ENCODE measurements at places on chromosomes 1 and 21.

- no peak for DNase-seq
Measured at GRCh38 chr1:53115403-53116306, 26.8 kb downstream of the SLC1A7 start.

- no peak for DNase-seq
Measured at GRCh38 chr1:72438270-72438669, 155.9 kb upstream of the NEGR1 start.

GRCh38 chr1:179728271-179728670, 14.8 kb upstream of the FAM163A start:
- no peak for DNase-seq

GRCh38 chr1:31685795-31686194, 18.0 kb downstream of the COL16A1 start:
- DNase-seq: no peak

- no peak for DNase-seq
Measured at GRCh38 chr1:37177230-37177864, 143.0 kb upstream of the GRIK3 start.

GRCh38 chr1:68119445-68119844, 69.0 kb upstream of the DIRAS3 start:
- DNase-seq: no peak

- no peak for DNase-seq
Measured at GRCh38 chr1:46174448-46175231, at the start of gene TSPAN1. Gene TSPAN1, plus strand, starts transcription at chr1:46175087. Its CDS starts 6,021 bp downstream, at chr1:46181108.

DNA sequence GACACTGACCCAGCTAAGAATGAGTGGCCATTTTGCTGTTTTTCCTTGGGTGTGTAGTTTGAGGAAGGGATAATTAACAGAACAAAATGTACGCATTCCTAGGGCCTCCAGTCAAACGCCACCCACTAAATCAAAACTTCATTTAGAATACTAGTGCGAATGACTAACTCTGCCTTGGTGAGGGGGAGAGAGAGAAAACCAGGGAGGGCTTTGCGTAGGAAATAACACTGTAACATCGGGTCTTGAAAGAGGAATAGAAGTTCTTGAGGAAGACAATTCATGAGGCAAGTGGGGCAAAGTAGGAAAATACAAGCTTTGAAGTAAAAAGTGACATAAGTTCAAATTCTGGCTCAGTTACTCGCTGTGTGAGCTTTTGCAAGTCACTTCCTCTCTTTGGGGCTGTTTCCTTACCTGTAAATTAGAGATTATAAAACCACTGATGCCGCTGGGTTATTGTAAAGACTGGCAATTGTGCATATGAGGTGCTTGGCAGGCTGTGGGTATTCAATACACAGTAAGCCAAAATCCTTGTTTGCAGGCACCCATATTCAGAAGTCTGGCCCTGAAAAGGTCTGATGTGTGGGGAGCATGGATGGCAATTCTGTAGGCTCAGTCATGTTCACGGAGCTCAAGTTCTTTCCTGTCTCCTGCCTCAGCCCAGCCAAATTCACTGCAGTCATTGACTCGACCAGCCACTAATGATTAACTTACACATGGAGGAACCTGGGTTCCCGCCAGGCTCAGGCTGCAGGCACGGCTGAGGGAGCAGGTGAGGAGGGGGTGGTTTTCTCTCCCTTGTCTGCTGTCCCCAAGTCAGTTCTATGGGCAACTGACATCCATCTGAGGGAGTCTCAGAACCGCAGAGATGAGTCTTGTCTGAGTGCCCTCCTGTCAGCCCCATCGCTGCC, 140.3 kb upstream of the CSF3R start:
- no peak for DNase-seq

DNA sequence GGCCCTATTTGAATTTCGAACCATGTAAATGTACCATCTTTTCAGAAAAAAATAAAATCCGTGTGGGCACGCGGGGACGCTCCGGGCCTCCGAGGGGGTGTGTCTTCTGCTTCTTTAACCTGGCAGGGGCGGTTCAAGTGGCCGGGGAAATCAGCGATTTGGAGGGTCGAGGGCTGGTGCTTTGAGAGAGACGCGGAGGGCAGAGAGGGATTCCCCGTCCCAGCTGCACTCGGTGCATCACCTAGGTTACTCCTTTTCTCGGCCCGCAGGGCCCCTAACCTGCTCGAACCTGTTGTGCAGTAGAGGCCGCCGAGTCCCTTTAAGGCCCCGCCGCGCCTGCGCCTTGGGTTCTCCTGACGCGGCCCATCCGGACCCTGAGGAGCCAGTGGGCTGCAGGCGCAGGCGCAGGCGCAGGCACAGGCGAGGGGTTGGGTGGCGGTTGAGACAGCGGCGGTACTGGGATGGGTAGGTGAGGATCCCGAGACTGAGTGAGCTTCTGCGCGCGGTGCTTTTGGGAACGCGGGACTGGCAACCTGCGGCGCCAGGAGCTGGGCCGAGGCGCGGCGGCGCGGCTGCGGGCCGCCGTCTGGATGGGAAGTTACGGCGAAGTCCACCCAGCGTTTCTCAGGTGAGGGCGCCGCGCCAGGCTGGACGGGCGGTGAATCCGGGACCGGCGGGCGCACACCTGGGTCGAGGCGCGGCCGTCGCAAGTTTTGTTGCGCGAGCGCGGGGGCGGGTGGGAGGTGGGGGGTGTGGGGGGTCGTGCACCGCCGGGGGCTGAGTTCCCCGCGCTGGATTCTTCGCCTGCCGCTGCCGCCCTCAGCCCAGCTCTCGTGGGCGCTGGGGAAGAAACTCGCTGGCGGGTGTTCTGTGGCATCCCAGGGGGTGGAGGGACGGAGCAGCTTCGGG, at the start of gene NBPF3:
TSS of gene NBPF3 (plus strand) at position 417 of the 909 bp plus-strand sequence. CDS start 4,950 bp downstream, outside the sequence.
- DNase-seq: peak; percentile 61
